ENCODE measurements at places on chromosomes 2 and 18.

- no peak for DNase-seq
Observed at GRCh38 chr2:217789736-217790181, 213.0 kb downstream of the TNS1 start.

- no peak for DNase-seq
Observed at GRCh38 chr18:48055351-48055750, 124.9 kb upstream of the SMAD2 start.

- no peak for DNase-seq
Observed at GRCh38 chr2:187198136-187198535, 249.9 kb downstream of the CALCRL start.

GRCh38 chr2:236529606-236530005 lies 40.0 kb upstream of the ACKR3 start:
- DNase-seq, result no peak

- DNase-seq, result no peak
Observed at GRCh38 chr2:39107156-39107555, 13.7 kb downstream of the SOS1 start.

DNA sequence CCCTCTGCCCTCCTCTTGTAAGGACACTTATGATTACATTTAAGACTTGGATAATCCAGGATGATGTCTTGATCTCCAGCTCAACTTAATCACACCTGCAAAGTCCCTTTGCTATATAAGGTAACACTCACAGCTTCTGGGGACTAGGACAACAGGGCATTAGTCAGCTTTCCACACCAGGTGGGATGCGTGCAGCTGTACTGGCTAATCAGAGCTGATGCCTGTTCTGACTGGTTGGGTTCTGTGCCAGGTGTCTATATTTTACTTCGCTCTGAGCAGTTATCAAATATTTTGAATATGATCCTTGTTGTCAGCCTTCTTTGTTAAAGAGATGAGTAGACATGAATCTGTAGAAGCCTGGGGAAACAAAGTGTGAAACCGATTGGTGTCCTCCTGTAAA lies 115.5 kb upstream of the ATP8B1 start:
- DNase-seq, result no peak

DNA sequence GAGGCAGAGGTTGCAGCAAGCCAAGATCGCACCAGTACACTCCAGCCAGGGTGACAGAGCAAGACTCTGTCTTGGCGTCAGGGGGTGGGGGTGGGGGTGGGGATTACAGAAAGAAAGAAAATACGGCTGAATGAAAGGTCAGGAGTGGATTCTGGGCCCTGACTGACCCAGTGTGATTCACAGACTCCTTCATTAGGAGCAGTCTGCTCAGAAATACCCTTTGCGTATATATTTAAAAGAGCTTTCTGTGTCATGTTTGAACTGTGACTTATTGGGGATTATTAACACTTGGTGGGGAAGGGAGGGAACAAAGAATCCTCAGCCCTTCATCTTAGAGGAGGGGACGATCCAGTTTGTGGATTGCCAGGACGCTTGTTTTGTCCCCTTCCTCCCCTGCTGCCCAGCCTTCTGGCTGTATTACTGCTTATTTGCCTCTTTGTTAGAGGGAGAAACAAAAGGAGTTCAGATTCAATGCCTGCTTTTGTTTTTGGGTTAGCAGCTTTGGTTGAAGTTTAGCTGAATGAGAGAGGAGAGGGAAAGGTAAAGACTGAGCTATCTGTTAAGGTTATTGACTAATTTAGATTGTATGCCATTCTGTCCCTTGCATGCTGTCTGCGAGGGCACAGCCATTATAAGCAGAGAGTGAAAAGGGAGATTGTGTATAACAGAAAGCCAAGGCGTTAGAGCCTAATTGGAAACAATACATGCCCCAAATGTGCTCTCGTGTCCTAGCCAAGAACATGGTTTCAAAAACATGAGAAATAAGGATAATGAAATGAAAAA lies 118.3 kb downstream of the FMNL2 start:
- DNase-seq, result no peak

DNA sequence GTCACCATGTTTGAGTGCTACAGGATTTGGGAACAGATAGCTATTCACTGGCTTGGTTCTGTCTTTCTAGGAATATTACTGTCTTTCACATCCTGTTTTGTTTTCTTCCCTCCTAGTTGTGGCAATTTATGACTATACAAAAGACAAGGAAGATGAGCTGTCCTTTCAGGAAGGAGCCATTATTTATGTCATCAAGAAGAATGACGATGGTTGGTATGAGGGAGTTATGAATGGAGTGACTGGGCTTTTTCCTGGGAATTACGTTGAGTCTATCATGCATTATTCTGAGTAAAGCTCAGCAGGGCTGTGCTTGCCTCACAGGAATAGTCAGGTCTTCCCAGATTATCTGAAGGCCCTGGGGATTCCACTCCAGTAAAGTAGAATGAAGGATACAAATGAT lies 98.9 kb downstream of the ABI2 start:
- no peak for DNase-seq

- no peak for DNase-seq
Observed at GRCh38 chr2:119644186-119644585, 34.8 kb upstream of the TMEM177 start.

DNA sequence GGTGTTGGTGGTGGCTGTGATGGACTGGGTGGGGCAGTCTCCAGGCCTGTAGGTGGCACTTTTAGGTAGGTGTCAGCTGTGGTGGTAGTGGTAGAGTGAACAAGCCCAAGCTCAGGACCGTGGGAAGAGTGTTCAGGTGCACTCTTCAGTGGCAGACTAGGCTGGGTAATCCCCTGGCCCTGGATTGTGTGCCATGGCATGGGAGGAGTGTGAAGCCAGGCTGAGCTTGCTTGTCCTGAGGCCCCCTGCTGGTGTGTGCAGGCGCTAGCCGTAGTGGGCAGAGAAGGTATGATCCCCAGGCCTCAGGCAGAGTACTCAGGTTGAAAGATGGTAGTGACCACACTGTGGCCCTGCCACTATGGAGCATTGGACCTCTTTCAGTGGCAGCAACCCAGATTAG lies 850.3 kb downstream of the DSC3 start:
- no peak for DNase-seq

DNA sequence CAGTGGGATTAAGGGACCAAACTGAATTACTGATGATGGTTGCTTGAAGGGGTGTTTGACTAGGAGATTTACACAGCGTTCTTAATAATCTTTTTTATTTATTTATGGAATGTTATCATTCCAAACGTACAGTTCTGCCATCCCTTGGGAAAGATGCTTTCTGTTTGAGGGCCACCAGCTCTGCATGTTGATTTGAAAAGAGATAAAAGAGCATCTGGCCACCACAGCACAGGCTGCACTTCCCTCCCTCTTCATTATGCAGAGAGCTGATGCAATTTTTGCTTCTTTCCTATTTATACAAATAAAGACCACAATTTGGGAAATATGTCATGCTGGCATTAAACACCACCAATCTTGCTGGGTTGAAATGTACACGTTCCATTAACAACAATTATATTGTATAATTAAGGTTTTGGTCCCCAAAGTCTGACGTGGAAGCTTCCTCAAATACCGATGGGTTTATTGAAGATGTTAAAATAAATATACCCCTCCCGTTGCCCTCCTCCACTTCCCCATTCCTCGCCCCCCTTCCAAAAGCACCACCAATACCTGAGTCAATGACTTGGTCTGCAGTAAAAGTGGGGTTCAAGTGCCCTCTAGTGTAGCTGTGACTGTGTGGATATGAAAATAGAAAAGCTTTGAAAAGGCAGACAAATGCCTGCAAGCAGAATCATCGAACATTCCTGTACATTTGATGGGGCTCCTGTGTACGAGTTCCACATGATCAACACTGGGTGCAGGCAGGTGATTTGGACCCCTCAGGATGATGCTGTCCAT lies 211.9 kb downstream of the HRH4 start:
- no peak for DNase-seq

DNA sequence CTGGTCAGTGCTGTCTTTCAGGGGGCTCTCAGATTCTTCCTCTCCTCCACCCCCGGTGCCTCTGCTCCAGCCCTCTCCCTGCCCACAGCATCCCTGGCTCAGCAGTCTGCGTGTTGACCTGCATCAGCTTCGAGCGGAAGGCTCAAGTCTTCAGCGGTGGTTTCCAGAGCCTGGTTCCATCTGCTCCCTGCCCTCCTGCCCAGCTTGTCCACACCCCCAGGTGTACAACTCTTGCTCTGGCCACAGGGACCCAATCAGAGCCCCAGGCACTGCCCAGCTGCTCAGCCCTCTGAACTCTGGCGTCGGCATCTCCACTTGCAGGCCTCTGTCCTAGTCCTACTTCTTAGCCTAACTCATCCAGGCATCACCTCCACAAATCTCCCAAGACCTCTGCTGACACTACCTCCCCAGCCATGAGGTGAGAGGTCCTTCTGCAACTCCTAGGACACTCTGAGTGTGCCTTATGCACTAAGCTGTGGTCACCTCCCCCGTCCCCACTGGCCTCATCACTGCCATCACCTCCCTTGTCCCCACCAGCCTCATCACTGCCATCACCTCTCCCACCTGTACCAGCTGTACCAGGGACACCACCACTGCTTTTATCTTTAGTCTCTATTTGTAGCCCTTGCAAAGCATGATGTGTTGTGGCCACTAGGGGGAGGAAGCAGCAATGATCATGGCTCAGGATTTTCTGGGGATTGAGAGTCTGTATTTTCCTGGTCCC lies 60.9 kb downstream of the EDAR start:
- DNase-seq, result no peak
